Stimulated activated CD4-positive, alpha-beta T cell treated with anti-CD3 and anti-CD28 coated beads, Interleukin-1b, Interleukin-23, amount 100 ng/mL, for 1 hour (primary cell): ENCODE measurements at places on chromosomes 5 and 9.
A peak's percentile ranks its signal among the peaks of the same experiment; 100 is the strongest.

DNA sequence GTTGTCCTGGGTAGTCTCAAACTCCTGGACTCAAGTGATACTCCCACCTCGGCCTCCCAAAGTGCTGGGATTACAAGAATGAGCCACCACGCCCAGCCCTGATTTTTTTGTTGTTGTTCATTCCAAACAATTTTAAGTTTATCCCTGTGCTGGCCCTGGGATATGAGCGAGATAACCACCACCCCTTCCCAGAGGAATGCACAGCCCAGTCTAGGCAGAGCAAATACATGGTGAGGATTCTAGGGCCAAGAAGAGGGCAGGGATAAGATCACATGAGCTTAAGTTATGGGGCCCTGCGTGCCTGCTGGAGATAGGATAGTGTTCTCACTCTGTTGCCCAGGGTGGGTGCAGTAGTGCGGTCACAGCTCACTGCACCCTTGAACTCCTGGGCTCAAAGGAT, 21.0 kb upstream of the TOR1B start:
- no peak for DNase-seq

GRCh38 chr5:14713476-14714390, 49.2 kb downstream of the OTULIN start:
- DNase-seq: no peak

GRCh38 chr5:72226950-72227349, 93.1 kb downstream of the MRPS27 start:
- no peak for DNase-seq

DNA sequence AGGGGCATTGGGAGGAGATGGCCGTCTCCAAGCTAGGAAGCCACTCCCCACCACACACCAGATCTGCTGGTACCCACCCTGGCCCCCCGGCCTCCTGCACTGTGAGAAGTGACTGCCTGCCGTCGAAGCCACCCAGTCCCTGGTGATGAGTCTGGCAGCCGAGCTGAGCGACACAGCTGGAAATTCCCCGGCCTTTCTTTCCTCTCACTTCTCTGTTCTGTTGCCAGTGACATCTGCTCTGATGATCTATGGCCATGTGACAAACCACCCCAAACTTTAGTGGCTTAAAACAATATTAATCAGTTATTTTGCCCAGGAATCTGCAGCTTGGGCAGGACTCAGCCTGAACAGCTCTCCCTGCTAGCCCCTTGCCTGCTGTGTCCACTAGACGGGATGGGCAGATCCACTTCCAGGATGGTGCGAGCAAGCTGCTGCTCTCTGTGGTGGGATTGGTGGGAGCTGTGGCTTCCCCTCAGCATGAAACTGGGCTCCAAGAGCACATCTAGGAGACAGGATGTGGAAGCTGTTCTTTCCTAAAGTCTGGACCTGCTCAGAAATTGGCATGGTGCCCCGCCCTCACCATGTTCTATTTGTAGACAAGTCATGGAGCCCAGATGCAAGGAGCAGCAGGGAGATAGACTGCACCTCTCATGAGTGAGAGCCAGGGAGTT, 211.2 kb downstream of the GADD45G start:
- DNase-seq: no peak

DNA sequence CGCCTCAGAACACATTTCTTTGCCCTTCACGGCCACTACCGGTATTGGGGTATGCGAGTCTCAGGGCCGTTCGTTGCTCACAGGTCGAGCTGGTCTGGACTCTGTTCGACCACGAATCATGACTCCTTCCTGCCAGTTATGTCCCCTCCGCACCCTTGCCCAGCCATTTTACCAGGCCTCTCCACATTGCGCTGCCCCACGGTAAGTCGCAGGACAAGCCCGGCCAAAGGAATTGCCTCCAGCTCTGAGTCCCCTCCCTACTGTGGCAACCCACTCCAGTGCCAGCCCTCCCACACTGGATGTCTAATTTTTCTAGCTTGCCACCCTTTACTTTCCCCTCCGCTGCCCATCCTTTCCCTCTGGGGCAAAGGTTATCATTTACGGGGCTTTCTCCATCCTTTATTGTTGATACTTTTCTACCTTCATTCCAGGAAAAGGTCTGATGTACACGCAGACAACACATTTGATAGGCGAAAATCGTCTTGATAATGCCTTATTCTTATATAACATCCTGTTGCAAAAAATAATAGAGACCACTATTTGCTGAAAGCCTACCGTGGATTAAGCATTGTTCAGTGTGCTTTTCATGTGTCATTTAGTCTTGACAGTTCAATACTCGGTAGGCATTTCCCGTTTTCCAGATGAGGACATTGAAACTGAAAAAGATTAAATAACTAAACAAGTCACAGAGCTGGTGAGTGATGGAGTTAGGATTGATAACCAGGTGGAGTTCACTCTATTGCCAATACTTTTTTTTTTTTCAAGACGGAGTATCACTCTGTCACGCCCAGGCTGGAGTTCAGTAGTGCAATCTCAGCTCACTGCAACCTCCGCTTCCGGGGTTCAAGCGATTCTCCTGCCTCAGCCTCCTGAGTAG, 958 bp upstream of the HSPA5 start:
- peak; percentile 3 for DNase-seq

DNA sequence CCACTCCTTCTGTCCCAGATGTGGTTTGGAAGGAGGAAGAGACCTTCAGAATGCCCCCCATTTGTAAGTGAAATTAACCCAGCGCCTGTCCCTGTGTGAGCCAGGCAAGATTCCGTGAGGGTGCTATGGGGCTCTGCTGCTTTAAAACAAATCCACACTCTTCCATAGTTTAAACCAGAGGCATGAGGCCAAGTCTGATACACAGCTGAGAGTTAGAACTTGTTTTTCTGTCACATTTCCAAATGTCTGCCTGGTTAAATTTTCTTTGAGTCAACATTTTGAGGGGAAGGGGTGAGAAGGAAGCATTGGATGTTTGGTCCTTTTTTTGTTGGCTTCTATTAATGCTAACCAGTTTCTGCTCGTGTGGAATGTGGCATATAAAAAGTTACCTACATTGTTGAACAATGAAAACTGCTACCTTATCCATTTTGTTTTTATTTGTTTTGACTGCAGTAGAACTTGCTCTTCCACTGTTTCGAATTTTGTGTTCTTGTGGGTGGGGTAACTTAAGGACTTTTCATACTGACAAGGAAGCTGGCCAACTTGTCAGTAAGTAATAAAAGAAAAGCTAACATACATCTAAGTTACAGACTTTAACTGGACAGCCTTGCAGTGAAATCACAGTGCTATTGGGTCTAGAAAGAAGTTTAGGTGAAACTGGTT, 12.9 kb downstream of the RGMB start:
- DNase-seq: no peak

DNA sequence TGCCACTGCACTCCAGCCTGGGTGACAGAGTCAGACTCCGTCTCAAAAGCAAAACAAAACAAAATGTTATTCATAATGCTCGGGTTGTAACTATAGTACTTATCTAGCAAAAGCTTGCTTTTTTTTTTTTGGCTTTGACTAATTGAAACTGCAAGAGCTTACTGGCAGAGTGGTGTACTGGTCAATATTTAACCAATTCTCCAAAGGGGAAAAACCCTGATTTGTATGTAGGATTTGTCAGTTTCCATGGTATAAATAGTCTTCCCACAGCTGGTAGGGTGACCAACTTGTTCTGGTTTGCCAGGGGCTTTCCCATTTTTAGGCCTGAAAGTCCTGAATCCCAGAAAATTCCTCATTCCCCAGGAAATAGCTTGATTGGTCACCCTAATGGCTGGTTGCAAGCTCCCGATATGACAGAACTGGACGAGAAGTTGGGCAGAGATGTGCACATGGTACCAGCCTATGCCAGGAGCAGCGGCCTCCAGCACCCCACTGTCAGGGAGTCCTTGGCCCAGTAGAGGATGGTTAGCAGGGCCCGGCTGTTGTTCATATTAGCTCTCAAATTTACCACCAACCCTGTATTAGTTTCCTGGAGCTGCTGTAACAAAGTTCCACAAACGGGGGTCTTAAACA, 58.0 kb downstream of the FXN start:
- DNase-seq: no peak

DNA sequence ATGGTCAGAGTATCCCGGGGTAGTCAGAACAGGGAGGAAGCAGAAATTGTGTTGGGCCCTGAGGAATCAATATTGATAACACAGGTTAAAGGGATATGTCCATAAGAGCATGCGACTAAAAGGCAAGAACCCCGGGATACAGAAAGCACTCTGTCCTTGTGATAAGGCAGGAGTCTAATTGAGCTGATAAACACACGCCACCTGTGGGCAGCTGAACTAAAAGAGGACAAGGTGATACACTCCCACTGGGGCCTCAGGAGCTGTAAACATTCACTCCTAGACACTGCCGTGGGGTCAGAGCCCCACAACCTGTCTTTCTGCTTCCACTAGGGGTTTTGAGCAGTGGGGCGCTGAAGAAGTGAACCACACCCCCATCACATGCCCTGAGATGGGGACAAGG, 144.7 kb upstream of the MPDZ start:
- no peak for DNase-seq

GRCh38 chr9:115640887-115641286, 512.7 kb upstream of the PAPPA start:
- DNase-seq: no peak

- no peak for DNase-seq
These were observed 17.8 kb upstream of the BRD3 start for GRCh38 chr9:134085674-134086073.

DNA sequence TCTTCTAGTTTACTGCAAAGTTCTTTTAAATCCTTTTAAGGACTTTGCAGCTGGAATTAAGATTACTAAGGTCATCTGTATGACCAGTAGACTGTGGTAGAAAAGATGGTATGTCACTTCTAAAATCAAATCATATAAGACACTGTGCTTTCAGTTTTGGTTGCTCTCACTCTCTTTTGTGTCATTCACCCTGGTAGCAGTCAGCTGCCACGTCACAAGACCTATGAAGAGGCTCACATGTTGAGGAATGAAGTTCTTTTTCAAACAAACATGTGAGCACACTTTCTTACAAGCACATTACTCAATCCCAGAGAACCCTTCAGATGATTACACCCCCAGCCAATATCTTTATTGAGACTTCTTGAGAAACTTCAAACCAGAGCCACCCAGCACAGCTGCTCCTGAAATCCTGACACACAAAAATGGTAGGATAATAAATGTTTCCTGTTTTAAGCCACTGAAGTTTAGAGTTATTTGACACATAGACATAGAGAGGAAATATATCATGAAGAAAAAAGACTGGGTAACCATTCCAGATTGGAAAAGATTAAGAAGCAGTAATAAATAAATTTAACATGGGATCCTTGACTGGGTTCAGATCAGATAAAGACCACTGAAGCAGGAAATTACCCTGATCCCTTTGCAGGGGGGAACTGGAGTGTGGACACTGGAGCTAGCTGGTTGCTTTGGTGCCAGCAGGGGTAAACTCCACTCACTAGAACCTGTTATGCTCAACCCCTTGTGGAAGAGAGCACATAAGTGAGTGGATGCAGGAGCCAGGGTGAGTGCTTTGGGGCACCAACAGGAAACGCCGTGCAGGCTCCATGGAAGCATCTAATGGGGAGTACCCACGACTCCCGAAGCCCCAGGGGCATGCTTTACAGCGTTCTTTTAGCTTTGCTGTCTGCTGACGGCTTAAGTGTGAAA, 64.1 kb downstream of the SLCO4C1 start:
- DNase-seq: no peak

- DNase-seq: no peak
These were observed 59.1 kb upstream of the TMC1 start for GRCh38 chr9:72462340-72462739.

DNA sequence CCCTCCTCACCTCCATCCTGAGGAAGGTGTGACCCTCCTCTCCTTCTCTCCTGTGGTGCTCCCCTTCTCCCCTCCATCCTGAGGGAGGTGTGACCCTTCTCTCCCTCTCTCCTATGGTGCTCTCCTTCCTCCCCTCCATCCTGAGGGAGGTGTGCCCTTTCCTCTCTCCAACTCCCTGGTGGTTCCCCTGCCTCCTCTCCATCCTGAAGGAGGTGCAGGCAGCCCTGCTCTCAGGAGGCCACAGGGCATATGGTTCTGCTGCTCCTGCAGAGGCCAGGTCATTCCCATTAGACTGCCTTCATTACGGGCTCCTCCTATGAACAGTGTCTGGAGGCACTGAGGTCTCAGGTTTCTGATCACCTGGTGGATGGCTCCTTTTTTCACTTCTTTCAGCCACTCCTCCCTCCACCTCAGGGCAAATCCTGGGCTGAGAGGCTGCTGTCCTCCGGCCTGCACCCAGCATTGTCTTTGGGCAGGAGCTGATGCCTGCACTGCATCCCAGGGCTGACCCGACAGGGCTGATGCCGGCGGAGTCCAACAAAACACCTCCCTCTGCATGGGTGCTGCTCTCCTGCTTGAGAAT, 197.1 kb downstream of the MED10 start:
- DNase-seq: no peak

- DNase-seq: no peak
These were observed 137.2 kb downstream of the SREK1 start for GRCh38 chr5:66281294-66281693.

GRCh38 chr9:136525207-136525606, 20.6 kb downstream of the NOTCH1 start:
- DNase-seq: no peak

DNA sequence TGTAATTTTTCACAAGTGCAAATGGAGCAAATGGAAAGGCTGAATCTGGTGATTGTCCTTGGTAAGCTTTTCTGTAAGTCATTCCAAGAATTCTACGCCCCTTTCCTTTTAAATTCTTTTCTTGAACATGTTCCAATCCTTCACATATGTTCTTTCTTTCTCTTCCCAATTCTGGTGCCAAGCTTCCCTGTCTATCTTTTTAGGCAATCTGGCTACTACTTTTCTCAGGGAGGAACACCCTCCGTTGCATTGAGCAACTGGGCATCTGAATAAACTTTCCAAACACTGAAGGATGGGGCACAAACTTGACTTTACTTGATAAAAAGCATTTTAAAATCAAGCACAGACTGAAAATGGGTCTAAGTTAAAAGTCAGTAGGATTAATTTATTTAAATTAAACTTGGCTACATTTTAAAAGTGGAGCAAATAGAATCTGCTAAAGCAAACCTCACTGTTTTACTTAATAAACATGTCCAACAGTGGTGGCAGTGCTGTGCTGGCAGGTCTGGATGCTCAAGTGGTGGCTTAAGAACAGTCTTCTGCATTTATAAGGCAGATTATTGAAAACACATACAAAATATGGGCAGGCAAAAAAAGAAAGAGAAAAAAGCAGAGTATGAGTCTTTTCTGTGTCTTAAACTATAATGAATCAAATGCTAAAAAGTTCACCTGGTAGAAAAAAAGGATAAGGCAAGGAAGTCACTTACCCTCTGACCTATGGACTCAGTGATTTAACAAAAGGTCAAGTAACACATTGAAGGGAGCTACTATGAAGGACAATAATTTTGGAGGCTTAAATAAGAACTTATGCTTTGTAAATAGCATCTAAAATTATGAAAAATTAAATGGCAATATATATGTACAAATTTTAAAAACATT, 5.4 kb downstream of the ELL2 start:
- no peak for DNase-seq
